ENCODE measurements at places on chromosomes 16 and 17.

GRCh38 chr17:3884188-3884587 lies 8.7 kb downstream of the CAMKK1 start:
- no peak for DNase-seq

DNA sequence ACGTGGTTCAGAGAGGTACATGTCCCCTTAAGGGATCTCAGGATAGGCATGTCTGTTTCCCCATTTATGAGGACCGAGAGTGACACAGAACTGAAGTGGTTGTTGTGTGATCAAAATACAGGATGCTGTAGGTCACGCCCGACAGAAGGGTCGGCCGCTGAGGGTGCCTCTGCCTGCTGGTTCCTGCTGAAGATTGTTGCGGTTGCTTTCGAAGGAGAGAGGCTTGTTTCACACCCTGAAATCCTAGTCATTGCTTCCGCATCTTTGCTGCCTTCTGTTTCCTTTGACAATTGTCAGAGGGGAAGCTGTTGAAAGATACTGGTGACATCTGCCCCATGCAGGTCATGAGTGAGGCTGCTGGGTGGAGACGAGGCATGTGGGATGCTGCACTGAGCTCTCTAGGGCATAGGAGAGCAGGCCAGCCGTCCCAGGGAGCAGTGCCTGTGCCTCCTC lies 3.8 kb upstream of the NAT9 start:
- no peak for DNase-seq

DNA sequence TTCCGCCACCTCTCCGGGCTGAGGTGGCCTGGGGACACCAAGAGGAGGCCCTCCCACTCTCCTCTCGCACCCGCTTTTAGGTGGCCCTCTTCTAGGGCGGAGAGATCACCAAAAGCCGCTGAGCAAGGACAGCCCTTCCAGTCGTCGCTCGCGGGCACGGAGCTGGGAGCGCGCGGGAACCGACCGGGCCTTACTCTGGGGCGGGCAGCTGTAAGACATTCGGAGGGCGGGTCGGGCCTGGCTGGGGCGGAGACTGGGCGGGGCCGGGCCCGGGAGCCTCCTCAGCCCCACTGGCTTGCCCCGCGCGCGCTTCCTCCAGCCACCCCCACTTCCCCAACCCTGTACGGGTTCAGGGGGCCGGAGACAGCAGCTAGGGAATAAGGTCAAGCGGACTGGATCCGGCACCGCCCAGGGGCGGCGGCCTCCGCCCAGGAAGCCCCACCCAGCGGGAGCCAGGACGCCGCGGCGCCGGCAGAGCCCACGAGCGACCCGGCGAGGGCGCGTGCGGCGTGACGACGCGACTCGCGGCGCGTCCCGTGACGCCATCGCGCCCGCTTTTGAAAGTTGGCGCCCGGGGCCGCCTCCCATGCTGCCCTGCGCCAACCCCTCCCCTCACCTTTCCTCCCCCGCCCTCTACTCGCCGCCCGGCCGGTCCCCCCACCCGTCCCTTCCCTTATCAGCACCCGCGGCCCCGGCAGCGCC lies 351 bp upstream of the CTCF start:
- peak; percentile 99 for DNase-seq

DNA sequence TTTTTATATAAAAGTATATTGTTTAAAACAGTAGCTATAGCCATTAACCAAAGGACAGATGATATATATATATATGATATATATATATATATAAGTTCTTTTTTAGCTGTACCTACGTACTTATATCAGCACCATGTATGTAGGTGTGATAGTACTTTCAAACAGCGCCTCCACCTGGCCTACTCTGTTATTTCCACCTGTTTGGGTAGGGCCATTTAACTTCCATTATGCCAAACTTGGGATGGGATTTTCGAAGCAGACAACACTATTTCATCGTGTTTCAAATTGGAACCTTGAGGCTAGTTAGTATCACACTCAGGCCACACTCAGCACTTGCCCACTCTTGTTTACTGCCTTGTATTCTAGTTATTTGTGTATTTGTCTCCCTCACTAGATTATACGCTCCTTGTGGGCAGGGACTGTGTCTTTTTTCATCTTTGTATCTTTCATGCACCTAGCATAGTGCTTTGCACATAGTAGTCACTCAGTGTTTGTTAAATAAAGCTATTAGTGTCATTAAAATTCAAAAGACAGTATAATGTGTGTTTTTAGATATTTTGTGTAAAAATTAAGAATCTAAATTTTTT lies 11.8 kb upstream of the CLTC start:
- DNase-seq = no peak

GRCh38 chr17:12568358-12569251 lies 97.1 kb upstream of the MYOCD start:
- DNase-seq = no peak

GRCh38 chr17:66037221-66037620 lies 154.7 kb downstream of the CEP112 start:
- DNase-seq = no peak

DNA sequence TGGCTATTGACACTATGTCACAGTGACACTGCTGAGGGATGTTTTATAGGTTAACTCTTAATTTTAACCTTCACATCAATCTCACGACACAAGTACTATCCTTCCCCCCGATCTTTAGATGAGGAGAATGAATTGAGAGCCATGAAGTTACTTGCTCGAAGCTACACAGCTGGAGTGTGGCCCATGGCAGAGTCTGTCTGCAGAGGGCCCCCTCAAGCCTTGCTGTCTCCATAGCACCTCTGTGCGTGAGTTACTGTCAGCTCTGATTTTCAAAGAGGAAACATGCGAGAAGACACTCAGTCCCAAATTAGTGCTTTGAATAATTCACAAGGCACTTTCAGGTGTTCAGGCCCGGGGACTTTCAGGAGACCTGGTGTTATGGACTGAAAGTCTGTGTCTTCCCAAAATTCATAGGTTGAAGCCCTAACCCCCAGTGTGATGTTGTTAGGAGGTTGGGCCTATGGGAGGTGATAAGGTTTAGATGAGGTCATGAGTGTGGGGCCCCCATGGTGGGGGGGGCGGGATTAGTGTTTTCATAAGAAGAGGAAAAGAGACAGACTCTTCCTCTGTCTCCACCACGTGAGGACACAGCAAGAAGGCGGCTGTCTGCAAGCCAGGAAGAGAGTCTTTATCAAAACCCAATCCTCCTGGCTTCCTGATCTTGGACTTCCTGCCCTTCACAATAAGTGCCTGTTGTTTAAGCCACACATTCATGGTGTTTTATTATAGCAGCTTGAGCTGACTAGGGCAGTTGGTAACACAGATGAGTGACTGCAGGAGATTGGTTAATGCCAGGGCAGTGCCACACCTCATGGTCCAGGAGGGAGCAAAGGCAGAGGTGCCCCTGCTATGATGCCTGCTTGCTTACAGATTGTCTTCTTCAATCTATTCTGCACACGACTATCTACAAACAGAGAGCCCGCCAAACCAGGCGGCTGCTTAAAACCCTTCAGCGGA lies 281.8 kb downstream of the HAPSTR1 start:
- no peak for DNase-seq

DNA sequence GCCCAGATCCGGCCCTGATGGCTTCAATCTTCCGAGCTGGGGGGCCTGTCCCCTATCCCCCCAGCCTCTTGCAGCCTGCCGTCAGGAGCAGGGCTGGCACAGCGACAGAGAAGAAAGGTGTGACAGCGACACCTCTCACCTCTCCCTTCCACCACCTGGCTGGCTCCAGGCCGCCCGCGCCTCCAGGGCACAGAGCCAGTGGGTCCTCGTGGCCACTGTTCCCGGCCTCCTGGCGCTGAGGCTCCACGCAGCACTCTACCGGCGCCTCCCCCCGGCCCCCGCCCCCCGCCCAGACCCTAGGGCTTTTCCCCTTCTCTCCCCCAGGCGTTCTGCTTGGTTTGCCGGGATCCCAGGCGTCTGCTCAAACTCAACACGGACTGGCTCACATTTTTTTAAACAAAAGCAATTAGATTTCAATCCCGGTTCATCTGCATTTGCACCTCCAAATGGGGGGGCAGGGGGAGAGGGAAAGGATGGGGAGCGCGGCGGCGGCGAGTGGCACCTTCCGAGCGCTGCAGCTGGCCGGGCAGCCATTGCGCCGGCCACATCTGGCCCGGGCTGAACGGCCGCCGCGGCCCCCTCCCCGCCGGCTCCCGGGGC lies 12.8 kb upstream of the CBX8 start:
- DNase-seq = no peak

DNA sequence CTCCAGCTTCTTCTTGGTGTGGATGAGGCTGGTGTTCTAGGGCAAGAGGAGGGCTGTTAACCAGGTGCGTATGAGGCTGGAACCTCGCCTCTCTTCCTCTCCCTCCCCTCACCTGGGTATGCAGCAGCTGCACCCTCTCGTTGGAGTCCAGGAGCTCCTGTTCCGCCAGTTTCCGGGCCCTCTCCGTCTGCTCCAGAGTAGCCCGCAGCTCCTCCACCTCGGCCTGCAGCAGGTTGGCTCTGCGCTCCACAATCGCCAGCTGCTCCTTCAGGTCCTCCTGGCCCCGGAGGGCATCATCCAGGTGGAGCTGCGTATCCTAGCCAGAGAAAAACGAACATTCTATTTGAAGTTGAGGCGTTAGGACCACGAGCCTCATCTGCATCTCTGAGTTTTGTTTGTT lies 25.4 kb downstream of the MYH3 start:
- no peak for DNase-seq

DNA sequence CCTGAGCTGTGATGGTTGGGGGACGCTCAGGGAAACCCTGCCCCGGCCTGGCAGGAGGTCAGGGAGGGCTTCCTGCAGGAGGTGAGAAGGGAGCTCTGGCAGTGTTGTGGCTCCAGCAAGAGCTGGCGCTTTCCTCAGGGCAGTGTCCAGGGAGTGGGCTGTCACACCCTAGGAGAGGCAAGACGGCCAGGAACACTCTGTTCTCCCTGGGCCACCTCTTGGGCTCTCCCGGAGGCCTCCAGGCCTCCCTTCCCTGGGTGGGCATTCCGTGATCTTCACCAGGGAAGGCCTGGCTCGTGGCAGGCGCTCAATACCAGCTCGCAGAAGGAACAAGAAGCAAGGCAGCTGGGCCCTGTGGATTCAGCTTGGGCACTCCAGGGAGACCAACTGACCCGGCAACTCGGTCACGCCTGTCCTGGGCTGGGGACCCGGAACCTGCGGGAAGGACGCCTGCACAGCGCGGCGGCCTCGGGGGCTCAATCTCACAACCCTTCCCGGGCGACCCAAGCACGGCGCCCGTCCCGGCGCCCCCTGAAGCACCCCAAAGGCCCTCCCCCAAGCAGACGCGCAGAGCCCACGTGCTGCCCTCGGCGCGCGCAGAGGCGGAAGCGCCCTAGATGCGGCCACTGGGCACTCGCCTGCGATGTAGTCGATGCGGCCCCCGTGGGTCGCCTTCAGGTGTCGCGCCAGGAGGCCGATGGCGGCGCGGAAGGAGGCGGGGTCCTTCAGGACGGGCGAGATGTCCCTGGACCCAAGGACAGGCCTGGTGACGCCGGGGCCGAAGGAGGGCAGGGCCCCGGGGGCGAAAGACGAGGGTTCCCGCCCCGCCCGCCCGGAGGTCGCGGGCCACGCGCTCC lies 588 bp downstream of the APRT start:
- peak; percentile 48 for DNase-seq

GRCh38 chr16:68626557-68626956 lies 18.6 kb upstream of the CDH3 start:
- DNase-seq = no peak

DNA sequence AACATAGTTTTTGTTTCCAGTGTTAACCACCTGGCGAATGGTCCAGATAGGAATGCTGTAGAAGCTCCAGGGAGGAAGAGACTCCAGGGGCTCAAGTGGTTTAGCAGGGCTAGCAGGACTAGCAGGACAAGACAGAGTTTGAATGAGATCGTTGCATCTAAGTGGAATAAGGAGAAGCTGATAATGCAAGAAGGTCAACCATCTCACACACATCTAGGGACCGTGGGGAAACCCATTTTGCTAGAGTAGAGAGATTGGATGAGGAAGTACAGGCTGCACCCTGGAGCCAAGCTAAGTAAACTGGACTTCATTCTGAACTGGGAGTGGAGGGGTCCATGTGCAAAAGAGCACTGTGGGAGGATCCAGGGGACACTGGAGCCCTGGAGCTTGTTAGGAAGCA lies 86.1 kb upstream of the HSBP1 start:
- DNase-seq = no peak

DNA sequence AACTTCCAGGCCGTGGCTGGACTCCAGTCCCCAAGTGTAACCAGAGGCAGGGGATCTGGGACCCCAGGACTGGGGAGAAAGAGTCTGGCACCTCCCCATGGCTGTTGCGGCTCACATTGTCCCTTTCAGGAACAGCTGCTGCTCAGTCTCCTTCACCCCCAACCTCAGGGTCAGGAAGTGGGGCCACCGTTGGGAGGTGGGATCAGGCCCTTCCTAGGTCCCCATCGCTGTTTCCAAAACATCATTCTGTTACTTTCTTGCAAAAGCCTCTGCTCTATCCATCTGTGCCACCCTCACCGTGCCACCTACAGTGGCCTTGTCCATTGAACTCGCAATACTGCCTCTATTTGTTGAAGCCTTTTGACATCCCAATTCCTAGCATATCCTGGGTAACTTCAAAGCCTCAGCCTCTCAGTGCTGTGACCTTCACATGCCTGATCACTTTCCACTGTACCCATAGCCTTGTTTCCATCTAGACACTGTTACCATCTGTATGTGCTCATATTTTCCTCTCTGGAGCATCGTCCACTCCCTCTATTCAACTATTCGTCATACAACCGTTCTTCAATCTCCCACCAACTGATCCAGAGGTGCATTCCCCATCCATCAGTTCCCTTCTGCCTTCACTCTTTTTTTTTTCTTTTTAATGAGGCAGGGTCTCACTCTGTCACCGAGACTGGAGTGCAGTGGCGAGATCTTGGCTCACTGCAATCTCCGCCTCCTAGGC lies 15.0 kb upstream of the SRCIN1 start:
- no peak for DNase-seq

DNA sequence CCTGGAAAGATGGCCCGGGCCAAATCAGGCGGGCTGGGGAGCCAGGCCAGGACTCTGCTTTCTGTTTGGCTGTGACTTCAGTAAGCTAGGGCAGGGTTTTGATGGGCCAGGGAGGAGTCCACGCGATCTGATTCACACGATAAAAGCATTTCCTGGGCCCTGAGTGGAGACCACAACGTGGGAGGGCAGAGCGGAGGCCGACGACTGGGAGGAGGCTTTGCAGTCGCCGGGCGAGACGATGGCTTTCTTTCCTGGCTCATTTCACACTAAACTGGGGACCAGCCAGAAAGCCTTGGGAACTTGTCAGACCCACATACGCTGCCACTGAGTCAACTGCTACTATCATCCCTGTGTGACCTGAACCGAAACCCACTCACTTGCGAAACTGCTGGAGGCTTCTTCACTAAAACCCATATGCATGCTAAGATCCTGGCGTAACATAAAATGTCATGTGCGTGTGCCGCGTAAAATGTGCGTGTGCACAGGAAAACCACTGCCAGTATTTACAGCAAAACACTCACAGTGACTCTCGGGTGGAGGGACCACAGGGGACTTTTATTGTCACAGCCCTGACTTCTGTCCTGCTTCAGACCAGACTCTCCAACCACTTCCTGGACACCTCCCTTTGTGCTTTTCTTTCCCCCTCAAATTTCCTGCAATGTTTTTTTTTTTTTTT lies 14.2 kb upstream of the RHBDF2 start:
- peak; percentile 62 for DNase-seq

GRCh38 chr17:77356690-77357201 lies 216.0 kb downstream of the SEC14L1 start:
- DNase-seq = no peak
